ENCODE measurements at places on chromosomes 6 and 20.

DNA sequence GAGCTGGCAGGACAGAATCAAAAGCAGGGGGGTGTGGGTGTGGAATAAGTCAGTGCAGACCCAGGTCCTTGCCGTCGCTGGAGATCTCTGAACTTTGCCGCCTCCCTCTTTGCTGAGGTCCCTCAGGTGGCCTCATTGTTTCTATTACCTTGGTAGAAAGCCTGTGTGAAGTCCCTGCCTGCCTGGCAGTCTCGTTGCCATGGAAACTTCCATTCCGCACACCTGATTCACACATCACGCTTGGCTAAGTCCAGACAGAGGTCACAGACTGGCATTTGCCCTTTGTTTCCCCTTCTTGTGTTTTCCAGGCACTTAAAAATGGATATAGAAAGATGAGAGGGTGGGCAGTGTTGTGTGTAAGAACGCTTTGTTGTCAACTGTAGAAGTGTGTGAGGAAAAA lies 260.6 kb downstream of the PRL start:
- no peak for DNase-seq

DNA sequence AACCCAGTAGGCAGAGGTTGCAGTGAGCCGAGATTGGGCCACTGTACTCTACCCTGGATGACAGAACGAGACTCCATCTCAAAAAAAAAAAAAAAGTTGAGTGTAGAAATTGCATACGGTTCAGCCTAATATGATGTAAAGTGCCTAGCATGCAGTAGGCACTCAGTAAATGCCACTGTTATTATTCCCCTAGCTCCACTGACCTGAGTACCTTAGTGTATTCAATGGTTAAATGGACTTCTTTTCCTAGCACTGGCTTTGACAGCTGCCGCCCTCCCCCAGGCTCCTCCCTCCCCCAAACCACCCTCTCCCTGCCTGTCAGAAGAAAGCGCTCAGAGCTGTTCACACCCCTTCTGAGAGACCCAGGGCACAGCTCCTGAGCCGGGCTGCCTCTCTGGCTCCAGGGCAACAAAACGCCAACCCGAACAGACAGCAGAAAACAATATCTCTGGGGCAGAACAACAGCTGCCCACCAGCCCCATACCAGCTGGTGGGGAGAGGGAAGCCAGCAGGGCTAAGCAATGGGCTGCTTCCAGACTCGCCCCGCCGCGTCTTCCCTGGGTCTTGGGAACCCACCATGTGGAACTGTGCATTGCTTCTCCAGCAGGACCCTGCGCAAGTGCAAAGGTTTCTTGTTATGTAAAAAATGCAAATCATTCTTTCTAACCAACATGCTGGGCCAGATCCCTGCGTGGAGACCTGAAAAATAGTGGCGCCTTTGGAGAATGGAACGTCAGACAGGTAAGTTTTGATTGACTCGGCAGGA lies 4.5 kb downstream of the CPNE5 start:
- DNase-seq, result no peak

DNA sequence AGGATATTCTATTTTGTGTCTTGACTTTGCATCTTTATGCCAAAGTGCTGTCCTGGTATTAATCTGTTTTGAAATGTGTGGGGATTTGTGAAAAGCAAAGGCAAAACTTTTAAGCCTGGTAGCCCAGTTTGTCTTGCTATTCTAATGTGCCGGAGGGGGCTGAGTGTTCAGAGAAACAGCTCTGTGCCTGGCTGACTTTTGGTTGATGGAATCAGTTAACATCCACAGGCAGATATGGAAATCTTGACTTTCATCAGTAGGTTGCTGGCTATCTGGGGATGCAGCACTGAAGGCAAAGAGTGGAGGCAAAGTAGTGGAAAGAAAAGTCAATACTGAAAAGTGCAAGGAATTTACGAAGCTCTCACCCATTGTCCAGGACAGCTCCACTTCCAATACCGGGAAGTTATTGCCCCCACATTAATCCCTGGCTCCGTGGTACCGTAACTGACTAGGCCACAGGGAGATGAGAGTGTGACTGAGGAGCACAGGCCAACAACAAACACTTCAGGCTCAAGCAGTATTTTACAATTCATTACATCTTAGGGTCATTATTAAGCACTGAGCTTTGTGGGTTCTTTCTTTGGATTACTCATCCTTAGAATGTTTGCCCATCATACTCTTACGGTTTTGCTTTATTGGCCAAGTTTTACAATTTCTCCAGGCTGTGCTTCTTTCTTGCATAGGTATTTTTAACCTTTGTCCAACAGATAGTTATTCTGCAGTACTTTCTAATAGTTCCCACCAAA lies 164.6 kb downstream of the MTFR2 start:
- no peak for DNase-seq

- no peak for DNase-seq
Observed at GRCh38 chr6:76342611-76343160, 270.2 kb upstream of the IMPG1 start.

GRCh38 chr6:25389471-25389870 lies 110.3 kb downstream of the CARMIL1 start:
- DNase-seq, result no peak

- DNase-seq, result peak; percentile 19
Observed at GRCh38 chr6:39057251-39058155, 8.9 kb downstream of the GLP1R start.

GRCh38 chr20:51837436-51837835 lies 35.1 kb upstream of the SALL4 start:
- DNase-seq, result no peak
